ENCODE measurements at places on chromosomes 7 and 10. TPM values are rescaled to one million over a fixed set of nuclear protein-coding genes. Genes with fewer than 3 reads are reported as not detected.

The GCK gene
- total RNA-seq: not detected

The PAX4 gene
- total RNA-seq: not detected

The SEMA3D gene
- total RNA-seq: 0.15 TPM

DNA sequence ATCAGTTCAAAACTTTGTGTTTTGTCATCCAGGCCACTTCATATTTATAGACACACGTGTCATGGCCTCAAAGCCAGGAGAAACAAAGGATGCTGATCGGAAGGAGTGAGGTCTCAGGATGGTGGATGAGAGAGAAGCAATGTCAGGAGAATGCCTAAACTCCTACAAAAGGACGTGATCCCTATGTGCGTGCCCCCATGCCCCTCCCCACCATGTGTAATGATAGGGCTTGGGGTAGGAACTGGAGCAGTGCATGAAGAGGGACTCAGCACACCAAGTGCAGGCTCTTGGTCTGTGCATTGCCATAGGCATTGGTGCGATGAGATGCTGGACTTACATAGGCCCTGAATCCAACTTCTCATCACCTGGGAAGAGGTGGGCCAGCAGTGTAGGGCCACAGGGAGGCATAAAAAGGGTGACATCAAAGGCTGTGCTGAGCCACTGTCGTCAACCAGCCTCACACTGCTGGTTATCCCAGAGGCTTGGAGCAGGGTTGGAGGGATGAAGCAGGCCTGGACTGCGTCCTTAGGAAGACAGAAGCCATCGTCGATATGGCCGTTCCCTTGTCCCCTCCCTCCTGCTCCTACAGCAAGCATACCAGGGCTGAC, 46.9 kb upstream of the GDF10 start:
- no peak for DNase-seq

- no peak for DNase-seq
Observed at GRCh38 chr10:79262959-79263746, 84.1 kb upstream of the PPIF start.

- DNase-seq: no peak
Observed at GRCh38 chr7:142471820-142472219, 214.0 kb upstream of the PRSS58 start.

- DNase-seq: no peak
Observed at GRCh38 chr10:89165923-89166322, 41.2 kb downstream of the CH25H start.

DNA sequence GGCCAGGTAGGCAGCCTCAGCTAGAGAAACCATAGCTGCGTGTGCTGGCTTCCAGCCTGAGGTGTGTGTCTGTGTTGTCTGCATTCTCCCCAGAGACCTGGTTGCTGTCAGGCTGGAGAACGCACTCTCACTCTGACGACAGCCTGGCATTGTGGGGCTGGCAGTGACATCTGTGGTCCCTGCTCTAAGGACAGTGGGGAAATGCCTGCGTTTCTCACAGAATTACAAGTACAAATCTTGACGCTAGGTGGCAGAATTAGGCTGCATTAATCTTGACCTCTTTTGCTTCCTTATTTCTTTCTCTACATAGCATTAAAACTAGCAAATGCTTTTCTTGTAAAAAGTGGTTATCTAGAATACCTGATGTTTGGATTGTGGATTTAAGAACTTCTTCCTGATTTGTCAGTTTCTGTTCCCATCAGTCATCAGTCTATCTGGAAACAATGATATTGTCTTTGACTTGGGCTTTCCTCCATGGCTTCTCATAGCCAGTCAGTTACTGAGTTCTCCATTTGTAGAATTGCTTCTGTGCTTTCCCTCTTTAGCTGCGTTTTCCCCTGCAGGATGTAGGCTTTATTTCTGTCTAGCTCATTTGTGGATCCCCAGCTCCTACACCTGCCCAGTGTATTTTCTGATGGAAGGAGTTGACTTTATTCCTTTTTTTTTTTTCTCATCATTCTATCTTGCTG, 86.0 kb downstream of the FANK1 start:
- DNase-seq: no peak

The BLNK gene
- total RNA-seq: 28.2 TPM

- DNase-seq: no peak
Observed at GRCh38 chr10:43734716-43735115, 86.0 kb upstream of the ZNF32 start.

The UBE2H gene
- 71.3 TPM for total RNA-seq

The LIPN gene
- 2.2 TPM for total RNA-seq

DNA sequence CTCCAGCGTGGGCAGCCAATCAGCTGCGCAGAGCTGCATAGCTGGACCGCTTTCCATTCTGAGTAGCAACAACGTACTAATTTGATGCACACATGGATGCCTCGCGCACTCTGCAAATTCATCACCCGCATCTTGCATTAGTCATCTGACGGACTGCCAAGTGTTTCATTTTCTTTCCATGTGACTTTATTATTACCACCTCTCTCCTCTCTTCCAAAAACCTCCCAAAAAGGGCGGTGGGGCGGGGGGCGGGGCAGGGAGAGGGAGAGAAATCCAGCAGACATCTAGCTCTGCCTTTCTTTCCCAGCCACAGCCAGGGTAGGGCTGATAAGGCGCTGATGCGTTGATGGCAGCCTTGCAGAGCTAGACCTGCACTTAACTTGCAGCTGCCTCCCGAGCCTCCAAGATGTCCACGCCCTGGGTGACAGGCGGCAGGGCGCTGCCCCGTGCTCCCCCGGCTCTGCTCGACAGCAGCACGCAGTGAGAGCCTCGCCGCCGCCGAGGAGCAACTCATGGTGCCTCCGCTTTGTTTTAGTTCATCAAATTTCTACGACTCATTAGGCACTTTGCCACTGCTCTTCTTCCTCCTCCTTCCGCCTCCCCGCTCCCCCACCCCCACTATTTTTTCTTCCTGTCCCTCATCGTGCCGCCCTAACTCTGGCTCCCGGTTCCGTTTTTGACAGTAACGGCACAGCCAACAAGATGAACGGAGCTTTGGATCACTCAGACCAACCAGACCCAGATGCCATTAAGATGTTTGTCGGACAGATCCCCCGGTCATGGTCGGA, 147.3 kb downstream of the CELF2 start:
- no peak for DNase-seq

DNA sequence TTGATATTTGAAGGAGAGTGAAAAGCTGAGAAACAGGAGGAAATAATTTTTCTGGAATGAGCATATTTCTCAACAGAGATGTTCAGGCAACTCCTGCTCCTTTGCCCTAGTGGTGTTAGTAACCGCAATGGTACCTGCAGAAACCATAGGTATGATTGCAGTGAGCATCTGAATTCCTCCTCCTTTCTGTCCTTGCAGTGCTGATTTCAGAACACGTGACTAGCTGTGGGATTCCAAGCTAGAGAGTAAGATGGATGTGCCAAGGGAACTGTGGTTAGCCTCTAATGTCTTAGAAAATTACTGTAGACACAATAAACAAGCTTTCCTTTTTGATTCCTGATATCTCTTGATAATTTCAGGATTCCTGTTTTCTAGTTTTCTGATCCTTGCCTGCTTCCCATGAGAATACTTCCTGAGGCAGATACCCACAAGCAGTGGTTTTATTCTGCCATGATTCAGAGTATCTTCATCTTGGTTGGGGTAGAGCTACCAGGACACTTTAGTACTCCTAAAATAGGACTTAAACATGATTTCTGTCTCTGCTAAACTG, 27.5 kb downstream of the LRGUK start:
- no peak for DNase-seq

GRCh38 chr7:10815546-10815945, 158.1 kb upstream of the PHF14 start:
- DNase-seq: no peak

The TSPAN13 gene
- 9.5 TPM for total RNA-seq

The ERVW-1 gene
- not detected for total RNA-seq

The CAV1 gene
- 21.7 TPM for total RNA-seq

The SPACDR gene
- not detected for total RNA-seq

DNA sequence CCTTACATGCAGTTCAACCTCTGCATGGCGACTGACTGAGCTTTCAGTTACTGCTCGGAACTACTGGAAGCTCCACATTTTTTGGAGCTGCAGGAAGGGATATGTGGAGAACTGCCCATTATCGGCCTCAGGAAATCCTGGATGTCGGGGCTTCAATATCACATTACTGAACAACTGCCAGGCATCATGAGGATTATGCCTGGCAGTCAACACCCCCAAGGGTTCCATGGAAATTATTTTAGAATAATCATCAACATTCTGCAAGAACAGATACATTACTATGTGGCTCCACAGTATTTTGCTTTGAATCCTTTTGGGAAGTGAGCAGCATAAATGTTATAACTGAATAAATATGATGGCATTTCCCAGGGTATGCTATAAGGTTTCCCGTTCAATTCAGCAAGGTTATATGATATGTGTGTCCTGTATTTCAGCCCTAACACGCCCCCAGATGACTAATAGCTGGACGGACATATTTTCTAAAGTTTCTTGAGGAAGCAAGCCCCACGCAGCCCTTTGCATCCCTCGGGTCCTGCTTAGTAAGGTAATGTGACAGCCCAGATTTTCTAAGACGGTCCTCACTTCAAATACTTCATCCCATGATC, 53.0 kb upstream of the OPALIN start:
- no peak for DNase-seq

GRCh38 chr10:43153901-43154300, 15.7 kb downstream of the CSGALNACT2 start:
- DNase-seq: no peak

DNA sequence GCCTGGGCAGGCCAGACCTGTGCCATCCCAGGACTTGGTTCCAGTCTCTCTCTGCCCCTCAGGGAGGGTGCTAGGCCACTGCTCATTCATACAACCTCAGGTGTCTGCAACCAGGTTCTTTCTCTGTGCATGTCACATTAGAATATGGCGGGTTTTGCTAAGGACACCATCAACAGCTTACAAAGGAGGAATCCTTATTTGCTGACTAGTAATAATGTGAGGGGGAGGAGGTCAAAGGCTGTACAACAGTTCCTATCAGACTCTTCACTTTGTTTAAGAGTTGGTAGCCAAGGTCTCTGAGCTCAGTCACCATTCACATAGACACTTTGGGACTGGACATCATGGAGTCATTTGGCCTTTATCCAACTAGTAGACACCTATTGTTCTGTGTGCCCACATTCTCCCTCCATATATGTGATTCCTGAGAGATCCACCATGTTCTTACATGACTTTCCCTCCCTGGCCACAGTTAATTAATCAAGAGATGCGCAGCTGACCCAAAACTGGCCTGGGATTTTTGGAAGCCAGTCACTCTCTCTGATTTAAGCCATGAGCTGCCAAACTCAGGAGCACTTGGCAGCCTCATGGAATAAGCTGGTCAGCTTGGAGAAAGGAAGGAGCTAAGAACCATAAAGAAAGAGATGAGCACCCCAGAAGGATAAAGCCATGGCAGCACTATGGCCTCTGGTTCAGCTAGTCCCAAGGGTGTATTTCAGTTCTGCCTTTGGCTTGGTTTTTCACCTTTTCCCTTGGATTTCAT, 51.2 kb downstream of the DPCD start:
- DNase-seq: no peak

GRCh38 chr7:81074406-81074805, 155.6 kb upstream of the SEMA3C start:
- no peak for DNase-seq

The CAMK2G gene
- 15.5 TPM for total RNA-seq

The ARHGAP22 gene
- total RNA-seq: 2.1 TPM

The ATP6V0A4 gene
- total RNA-seq: 11.7 TPM

The TMEM176A gene
- total RNA-seq: 3.3 TPM

GRCh38 chr10:96413151-96413787, 54.5 kb upstream of the OPALIN start:
- DNase-seq: no peak

The GHRHR gene
- not detected for total RNA-seq

The CALML3 gene
- total RNA-seq: 196 TPM

GRCh38 chr10:7596356-7596755, 70.4 kb downstream of the ITIH5 start:
- no peak for DNase-seq

GRCh38 chr7:132739271-132739955, 163.1 kb upstream of the PLXNA4 start:
- no peak for DNase-seq

DNA sequence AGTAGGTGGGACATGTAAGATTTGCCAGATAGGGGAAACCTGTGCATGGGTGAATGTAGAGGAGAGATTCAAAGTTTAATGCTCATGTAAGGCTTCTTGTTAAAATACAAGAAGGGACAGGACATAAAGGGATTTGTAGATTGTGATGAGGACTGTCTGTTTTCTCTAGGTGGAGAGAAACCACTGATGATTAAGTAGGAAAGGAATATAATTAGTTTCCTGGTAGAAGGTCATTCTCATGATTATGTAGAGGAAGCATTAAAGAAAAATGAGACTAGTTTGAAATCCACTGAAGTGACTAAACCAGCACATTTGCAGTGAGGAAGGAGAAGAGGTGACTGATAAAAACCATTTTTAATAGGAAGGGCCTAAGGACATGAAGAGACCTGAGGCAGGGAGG, 19.6 kb upstream of the MACC1 start:
- no peak for DNase-seq

DNA sequence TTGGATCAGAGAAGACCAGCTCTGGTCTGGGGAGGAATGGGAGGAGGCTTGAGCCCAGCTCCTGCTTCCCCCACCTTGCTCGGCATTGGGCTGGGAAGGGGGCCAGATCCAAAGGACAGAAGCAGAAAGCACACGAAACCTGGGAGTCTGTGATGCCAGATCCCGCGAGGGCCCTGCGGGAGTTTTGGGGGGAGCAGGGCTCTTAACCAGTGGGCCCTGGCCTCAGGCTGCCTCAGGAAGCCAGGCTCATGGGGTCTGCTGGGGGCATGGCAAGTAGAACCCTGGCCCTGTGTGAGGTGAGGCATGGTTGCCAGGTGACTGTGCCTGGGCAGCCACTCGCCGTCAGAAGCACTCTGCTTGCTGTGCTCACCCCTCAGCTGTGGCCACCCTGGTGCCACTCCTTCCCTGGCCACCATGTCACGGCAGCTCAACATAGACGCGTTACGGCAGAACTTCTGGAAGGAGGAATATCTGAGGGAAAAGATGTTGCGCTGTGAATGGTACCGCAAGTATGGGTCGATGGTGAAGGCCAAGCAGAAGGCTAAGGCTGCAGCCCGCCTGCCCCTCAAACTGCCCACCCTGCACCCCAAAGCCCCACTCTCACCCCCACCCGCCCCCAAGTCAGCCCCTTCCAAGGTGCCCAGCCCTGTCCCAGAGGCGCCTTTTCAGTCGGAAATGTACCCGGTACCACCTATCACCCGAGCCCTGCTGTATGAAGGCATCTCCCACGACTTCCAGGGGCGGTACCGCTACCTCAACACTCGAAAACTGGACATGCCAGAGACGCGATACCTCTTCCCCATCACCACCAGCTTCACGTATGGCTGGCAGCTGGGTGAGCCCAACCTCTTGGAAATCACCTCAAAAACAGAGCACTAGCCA, 3.6 kb downstream of the ATP6V1F start:
- DNase-seq: no peak

GRCh38 chr7:111223802-111224253, 132.9 kb downstream of the LRRN3 start:
- no peak for DNase-seq

The RBP3 gene
- total RNA-seq: not detected

Data from esophagus squamous epithelium (tissue), 5 donors.